ENCODE measurements at places on chromosomes 12 and 14.

DNA sequence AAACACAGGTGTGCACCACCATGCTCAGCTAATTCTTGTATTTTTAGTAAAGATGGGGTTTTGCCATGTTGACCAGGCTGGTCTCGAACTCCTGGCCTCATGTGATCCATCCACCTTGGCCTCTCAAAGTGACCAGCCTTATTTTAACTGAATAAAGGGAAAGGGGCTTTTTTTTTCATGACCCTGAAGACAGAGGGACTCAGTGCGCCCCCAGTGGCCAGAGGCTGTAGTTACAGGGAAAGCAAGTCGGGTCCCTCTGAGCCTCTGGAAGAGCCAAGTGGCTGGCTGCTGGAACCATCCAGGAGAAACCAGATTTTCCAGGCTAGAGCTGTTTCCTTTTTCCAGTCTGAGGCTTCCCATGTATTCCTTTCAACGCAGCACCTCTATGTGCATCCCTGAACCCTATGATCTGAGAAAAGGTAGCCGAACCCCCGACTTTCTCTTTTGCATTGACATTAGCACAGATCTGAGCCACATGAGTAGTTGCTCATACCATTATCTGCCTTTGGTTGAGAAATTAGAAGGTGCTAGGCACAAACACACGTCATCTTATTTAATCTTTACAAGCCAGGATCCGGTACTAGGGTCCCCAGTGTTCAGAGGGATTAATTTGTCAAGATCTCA, 342.7 kb downstream of the CACNA1C start:
- peak; percentile 25 for DNase-seq

- DNase-seq, result peak; percentile 25
These were observed 3.5 kb downstream of the CLEC9A start for GRCh38 chr12:10033783-10034545.

- no peak for DNase-seq
These were observed 121.0 kb upstream of the EVL start for GRCh38 chr14:99944241-99944651.

DNA sequence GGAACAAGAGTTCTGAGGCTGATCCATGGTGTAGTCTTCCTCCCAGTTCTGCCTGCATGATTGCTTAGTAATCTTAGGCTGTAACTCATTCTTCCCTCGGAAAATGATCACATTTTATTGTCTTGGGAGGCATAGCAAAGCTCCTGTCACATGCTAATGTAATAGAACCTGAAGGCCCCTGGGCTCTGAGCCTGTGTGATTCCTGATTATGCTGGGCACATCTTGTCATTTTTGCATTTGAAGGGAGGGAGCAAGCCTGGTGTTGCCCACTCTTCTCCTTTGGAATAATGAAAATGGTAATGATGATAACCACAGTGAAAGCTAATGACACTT, 215.4 kb downstream of the MSRB3 start:
- DNase-seq, result no peak

GRCh38 chr14:30450631-30451545, 108.1 kb upstream of the G2E3 start:
- DNase-seq, result no peak

DNA sequence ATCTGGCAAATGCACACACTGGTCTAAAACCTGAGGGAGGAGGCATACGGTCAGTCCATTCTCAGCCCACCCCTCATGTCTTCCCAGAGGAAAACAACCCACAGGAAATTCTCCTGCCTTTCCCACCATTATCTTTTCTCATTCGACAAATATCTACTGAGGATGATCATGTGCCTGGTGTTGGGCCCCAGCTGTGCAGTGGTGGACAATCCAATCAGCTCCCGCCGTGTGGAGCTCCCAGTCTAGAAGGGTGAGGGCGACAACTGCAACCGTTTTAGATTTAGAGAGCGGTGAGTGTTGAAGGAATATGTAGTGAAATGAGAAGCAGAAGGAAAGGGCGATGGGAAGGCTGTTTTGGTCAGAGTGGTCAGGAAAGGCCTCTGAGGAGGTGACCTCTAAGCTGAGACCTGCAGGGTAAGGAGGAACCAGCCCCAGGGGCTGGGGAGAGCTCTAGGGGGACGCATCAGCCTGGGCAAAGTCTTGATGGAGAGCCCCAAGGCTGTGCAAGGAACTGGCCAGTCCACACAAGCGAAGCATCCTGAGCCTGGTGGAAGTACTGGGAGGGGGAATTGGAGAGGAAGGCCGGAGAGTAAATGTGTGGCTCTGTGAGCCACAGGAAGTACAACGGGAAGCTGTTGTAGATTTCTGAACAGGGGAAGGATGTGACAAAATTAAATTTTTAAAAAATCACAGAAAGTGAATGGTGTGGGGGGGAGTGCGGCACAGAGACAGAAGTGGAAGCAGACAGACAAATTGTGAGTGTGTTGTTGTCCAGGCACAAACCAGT, 192.8 kb downstream of the NTF3 start:
- DNase-seq, result no peak

- DNase-seq, result no peak
These were observed 17.0 kb upstream of the NUBPL start for GRCh38 chr14:31543969-31544799.

GRCh38 chr12:120013659-120014380, 24.8 kb downstream of the BICDL1 start:
- no peak for DNase-seq

DNA sequence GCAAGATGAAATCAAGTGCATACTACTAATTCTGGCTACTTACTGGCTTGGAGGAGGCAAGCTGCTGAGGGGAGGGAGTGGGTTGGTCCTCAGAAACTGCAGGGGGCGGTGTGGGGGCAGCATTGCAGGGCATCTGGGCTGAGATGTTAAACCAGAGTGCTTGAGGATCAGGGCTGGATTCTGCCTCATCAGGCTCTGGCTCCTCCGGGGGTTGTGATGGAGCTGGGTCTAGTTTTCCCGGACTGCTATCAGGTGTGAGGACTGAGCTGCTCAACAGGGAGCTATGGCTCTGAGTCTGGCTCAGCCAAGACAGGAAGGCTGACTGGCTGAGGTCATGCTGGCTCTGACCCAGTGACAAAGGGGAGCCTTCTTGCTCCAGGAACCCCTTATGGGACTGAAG, 28.6 kb downstream of the BAZ2A start:
- no peak for DNase-seq

DNA sequence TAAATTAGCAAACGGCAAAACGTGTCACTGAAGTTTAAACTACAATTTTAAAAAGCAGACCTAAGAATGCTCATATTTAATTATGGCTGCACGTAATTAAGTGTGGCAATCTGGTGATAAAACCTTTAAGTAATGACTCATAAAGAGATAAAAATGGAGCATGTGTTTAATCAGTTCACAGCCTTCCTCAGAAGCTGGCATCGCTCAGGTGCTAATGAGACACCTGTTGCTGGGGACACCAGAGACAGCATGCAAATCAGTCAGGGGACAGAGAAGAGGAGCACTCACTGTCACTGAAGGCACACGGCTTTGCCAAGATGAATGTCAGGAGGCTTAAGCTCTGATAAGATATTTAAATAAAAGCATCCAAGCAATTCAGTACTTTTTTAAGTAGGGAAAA, 840.3 kb downstream of the GALC start:
- no peak for DNase-seq

DNA sequence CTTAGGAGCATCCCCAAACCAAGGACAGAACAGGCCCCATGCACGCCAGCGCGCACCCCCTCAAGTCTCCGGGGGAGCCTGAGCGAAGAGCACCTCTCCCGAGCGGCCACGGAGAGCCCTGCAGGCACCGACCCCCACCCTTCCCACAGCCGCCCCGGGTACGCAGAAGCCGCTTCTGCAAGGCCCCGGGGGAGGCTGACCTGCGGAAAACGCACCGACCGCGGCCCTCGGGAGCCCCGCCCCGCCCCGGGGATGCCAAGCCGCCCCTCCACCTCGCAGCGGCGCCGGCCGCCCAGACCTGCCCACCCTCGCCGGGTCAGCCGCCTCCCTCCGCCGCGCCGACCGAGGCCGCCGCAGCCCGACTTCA, 385 bp downstream of the CAPRIN2 start:
- no peak for DNase-seq

DNA sequence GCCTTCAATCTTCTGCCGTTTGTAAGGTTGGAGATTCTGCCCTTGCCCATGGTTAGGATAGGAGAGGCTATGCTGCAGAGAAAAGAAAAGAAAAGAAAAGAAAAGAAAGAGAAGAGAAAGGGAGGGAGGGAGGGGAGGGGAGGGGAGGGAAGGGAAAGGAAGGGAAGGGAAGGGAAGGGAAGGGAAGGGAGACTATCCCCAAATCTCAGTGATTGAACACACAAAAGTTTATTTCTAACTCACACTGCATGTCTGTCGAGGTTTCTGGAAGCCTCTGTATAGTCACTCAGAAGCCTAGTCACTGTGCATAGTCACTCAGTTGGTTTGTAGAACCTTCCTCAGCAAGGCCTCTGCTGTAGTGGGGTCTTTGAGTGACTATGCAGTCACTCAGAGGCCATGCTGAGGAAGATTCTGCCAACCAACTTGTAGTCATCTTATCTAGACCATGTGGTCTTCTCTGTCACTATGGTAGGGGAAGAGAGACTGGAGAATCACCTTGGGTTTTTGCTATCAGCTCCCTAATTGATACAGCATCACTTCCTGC, 52.3 kb upstream of the ABCC9 start:
- no peak for DNase-seq

GRCh38 chr14:38391334-38391733, 135.4 kb upstream of the CLEC14A start:
- DNase-seq, result peak; percentile 39
